Activated T-cell treated with anti-CD3 and anti-CD28 coated beads for 48 hours (primary cell): ENCODE measurements at places on chromosomes 4 and X.

DNA sequence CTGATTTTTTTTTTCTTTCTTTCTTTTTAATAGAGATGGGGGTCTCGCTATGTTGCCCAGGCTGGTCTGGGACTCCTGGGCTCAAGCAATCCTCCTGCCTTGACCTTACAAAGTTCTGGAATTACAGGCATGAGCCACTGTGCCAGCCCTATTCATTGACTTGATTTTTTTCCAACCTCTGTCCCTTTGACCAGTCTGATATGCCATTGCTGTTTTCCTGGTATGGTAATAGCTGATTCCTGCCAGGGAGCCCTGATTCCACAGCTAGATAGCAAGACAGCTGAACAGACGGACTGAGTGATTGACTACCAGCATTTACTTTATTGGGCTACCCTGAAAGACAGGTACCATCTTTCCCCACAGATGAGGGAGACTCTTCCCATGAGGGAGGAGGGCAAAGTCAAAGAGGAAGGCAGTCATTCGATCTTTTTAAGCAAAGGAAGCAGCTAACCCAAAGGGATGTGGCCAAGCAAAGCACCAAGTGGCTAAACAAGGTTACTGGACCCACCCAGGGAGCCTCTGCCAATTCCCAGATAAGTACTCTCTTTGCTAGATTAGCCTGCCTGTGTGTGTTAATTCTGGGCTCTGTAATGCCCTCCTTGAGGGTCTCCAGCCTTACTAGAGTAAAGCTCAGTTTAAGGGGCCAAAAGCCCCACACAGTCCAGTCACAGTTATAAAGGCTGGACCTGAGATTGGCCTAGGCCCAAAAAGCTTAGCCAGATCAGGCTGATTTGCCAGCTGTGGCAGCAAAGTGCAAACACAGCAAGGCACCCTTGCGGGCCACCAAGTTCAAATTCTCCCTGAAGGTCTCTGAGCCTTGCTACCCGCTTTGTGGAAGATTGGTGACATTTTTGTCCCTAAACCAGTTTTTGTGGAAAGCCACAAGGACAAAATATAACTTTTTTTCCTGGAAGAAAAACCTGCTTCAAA, 192.4 kb upstream of the GPC4 start:
- DNase-seq = no peak

- DNase-seq = no peak
Measured at GRCh38 chr4:25421816-25422525, 44.9 kb downstream of the ANAPC4 start.

- DNase-seq = no peak
Measured at GRCh38 chrX:150504397-150505182, 63.8 kb upstream of the MTM1 start.

DNA sequence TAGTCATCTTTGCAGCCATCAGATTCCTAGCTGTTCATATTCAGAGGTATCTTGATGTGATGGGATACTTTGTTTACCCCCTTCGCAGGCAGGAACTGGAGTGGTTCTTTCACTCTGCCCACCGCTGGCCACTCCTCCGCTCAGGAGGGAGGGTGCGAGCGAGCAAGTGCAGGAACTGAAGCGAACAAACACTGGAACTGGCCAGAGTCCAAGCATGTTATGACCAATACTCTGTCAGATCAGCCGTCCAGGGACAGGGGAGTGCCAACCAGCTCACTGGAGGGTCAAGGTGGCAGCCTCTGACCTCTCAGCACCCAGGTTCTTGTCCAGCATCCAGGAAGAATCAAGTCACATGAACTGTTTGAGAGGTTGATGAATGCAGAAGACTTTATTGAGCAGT, 18.0 kb upstream of the MANBA start:
- no peak for DNase-seq

- DNase-seq = no peak
Measured at GRCh38 chrX:68292471-68292870, 140.8 kb downstream of the OPHN1 start.

GRCh38 chrX:103585411-103586313, at the start of gene TCEAL4:
Gene TCEAL4, plus strand, starts transcription at chrX:103585515. Its CDS starts 1,161 bp downstream, at chrX:103586676.
- DNase-seq = no peak

DNA sequence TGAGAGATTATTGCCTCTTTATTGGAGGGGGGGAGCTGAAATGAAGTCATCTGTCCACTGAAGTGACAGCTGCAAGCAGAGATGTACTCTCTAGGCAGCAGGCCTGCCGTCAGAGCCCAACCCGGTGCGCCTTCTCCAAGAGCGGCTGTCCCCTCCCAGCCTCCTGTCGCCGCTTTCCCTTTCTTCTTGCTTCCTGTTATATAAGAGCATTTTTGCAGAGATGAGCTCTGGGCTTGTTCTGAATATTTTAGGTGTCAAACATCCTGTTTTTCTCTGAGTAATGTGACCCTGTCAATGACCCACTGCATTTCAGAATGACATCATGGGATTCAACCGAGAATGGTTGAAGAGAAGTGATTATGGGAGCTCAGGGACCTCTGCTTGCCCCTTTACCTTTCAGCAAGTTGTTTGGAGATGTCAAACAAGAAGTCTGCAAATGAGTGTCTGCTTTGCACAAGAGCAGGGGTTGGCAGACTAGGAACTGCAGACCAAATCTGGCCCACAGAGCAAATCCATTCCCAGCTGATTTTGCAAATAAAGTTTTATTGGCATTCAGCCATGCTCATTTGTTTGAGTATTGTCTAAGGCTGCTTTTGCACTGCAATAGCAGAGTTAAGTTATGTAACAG, 79.9 kb downstream of the SLC9A6 start:
- no peak for DNase-seq

DNA sequence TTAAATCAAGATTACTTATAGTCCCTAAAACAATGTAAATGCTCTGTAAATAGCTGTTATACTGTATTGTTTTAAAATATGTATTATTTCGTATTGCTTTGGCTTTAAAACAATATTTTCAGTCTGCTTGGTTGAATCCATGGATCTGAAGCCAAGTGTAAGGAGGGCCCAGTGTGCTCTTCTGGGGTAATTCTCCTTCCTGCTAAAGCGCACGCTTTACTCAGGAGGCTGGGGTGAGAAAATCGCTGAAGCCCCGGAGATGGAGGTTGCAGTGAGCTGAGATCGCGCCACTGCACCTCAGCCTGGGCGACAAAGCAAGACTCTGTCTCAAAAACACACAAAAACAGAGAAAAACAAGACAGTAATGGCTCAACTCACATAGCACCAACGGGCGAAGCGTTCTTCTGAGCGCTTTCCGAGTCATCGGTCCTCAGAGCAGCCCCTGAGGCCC, 391 bp upstream of the IDUA start:
- no peak for DNase-seq

GRCh38 chr4:102683881-102684609, 76.7 kb downstream of the MANBA start:
- DNase-seq = no peak

DNA sequence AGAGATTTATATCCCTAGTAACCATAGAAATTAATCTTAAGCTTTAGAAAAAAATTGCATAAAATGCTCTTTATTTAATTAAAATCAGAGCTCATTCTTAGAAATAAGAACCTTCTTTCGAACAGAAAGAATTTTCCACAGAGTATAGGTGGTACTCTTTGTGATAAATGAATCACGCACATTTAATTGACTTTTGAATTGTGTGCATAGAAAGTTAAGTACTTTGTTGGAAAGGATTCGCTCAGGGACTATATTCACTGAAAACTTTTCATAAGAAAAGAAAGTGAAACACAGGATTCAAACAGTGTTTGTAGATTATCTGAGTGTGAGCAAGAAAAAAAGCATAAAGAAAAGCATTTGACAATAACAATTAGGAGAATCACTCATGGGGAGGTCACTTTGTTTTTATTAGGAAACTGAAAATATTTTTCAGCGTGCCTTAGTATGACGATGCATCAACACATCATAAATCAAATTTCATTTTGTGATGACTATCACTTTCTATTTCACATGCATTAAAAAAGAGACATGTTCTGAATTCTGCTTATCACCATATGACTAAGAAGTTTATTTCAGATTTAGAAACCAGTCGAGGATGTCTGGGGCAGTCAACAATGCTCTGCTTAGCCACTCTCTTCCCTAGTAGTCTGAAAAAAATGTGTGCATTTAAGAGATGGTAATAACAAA, 49.5 kb downstream of the STX18 start:
- DNase-seq = no peak

DNA sequence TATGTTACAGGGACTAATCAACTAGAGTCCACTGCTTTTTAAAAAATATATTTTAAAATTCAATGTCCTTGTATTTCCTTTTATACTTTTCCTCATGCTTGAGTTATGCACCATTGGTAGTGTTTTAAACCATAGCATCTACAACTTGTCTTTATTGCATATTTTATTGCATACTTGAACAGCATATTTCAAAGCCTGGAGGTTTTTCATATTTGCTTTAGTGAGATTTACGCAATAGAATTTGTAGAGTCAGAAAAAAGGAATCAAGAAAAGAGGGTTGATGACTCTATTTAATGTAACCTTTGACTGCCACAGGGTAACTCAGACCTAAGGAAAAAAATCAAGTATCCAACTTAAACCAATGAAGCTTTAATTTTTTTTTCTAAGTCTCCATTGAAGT, 1165.7 kb upstream of the IGFBP7 start:
- DNase-seq = no peak

GRCh38 chr4:20288846-20289512, 37.3 kb downstream of the SLIT2 start:
- DNase-seq = no peak

GRCh38 chrX:149493567-149494562, 11.2 kb downstream of the IDS start:
- no peak for DNase-seq

DNA sequence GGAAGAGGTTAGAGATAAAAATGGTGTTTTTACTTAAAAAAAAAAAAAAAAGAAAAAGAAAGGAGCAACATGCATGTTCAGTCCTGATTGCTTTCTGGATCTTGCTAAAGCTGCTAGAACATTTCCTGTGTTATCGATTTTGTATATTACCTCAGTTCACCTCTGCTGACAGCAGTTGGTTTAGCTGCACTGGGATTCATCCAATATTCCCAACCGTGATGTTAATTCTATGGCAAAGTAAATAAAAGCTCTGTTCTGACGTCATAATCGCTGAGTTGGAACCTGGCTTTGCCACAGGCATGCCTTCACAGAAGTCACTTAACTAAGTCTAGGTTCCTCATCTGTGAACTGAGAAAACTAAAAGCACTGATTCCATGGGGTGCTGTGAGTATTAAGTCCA, 90.7 kb upstream of the SORBS2 start:
- DNase-seq = no peak

GRCh38 chr4:101727238-101727637, 63.3 kb upstream of the BANK1 start:
- DNase-seq = no peak

GRCh38 chr4:169621731-169622492, 1.5 kb downstream of the CLCN3 start:
- no peak for DNase-seq

DNA sequence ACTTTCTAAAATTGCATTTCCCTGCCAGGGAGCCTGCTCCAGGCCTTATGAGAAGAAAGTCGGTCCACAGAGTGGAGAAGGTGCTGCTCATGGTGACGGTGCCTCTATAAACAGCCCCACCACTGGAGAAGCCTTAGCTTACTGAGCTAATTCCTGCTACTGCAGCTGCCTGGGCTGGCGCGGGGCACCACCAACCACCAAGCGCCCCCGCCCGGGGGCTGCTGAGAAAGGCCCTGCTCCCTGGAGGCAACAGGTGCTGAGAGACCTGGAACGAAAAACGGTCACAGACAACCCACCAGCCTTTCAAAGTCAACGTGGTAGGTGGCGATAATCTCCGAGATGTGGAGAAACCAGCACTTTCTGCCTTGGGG, 2.9 kb downstream of the HCFC1 start:
- DNase-seq = no peak

GRCh38 chrX:131216828-131217227, 72.3 kb downstream of the IGSF1 start:
- no peak for DNase-seq

DNA sequence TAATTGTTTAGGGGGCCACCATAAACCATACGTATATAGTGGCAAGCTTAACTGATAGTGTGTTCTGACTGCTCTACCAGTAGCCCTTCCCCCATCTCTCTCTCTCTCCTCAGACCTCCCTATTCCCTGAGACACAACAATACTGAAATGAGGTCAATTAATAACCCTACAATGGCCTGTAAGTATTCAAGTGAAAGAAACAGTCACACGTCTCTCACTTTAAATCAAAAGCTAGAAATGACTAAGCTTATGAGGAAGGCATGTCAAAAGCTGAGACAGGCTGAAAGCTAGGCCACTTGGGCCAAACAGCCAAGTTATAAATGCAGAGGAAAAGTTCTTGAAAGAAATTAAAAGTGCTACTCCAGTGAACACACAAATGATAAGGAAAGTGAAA, 78.0 kb downstream of the PRDM5 start:
- DNase-seq = no peak

DNA sequence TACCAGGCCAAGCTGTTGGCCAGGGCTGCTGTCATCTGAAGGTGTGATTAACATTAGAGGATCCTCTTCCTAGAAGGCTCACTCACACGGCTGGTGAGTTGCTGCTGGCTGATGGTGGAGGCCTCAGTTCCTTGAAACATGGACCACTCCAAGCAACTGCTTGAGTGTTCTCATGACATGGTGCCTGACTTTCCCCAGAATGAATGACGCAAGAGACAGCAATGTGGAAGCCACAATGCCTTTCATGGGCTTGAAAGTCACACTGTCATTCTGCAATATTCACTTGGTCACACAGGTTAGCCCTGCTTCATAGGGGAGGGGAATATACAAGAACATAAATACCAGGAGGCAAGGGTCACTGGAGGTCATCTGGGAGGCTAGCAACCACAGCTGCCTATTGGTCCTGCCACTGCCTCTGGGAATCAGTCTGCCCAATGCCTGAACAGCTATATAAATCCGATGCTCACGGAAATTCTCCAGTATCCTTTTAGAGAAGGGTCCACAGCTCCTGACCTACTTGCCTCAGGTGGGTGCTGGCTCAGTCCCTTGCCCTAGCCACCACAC, 97.1 kb upstream of the MAML3 start:
- no peak for DNase-seq

DNA sequence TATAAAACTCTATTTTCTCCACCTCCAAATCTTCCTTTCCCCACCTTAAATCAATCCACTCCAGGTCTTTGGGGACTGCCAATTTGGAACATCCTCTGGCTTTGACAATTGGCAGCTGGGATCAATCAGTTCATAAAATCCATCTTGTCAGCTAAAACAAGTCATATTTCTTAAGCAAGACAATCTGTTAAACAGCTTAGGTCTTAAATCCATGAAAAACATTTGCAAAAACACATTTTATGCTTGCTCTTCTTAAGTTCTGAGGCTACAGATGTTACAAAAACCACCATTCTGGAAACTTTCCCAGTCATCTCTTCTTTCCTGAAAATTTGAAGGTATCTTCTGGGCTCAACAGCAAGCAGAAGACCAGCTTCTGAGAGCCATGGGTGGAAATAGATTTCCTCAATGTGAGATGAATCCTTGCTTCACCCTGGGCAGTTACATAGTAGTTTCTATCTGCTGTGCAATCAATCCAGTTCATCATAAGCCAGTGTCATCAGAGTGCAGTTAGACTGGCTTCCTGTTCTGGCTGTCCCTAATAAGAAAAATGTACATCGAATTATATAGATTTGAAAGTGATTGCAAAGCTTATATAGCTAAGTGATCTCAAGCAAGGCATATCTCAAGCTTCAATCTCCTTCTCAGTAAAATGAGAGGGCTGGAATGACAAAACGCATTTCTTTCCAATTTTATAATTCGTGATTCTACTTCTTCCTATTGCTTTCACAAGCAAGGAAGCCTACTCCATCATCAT, 402.7 kb upstream of the INTU start:
- no peak for DNase-seq

GRCh38 chrX:103464072-103464773, 55.1 kb downstream of the RAB40A start:
- DNase-seq = no peak

- no peak for DNase-seq
Measured at GRCh38 chr4:141331534-141332358, 111.1 kb downstream of the ZNF330 start.

- DNase-seq = no peak
Measured at GRCh38 chr4:10687526-10687925, 3.0 kb upstream of the CLNK start.
